ENCODE measurements at places on chromosomes 12 and 14.

DNA sequence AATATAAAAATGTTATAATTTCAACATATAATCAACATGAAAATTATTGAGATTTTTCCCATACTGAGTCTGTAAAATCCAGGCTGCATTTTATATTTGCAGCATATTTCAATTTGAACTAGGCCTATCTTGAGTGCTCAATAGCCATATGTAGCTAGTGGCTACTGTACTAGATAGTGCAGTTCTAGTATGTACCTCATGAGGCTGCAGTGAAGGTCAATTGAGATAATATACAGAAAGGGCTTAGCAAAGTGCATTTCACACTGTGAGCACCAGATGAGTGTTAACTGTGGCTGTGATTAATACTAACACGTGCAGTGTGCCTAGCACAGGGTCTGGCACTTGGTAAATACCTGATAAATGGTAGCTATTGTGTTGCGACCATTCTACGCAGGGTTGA, 5.4 kb upstream of the SLC22A17 start:
- no peak for DNase-seq

DNA sequence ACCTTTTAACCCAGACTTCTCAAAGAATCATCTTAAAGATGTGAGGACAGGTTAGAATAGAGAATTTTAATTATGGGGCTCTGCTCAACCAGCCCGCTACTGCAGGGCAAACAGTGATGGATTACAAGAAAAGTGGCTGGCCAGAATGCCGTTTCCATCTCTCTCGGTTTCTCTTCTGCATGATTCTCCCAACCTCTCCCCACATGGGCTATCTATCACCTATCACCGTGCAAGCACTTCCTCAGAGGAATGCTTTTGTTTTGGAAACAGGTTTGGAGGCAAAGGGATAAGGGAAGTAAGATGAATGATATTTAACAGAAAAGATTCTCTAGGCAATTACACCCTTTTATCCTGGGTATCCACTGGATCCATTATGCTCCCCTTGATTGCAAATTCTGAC, 37.4 kb upstream of the PHC1 start:
- DNase-seq: no peak

- DNase-seq: no peak
Observed at GRCh38 chr14:95703341-95703740, 10.6 kb downstream of the TCL1A start.

DNA sequence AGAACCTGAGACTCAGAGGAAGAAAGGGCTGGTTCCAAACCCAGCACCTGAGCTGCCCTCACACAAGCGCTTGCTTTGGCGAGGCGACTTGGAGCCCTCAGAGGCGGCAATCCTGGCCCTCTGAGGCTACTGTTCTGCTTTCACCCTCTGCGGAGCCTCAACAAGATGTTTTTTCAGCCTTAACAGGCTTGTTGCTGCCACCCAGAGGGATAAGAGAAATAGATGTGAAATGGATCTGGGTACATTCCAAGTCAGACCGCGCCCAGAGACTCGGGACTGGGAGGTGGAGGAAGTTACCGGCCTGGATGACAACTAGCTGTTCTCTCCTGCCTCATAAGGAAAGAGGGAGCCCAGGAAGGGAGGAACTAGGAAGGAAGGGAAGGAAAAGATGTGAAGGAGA, 89.6 kb downstream of the TTC7B start:
- no peak for DNase-seq

- DNase-seq: no peak
Observed at GRCh38 chr12:25295361-25295760, 44.6 kb upstream of the KRAS start.

DNA sequence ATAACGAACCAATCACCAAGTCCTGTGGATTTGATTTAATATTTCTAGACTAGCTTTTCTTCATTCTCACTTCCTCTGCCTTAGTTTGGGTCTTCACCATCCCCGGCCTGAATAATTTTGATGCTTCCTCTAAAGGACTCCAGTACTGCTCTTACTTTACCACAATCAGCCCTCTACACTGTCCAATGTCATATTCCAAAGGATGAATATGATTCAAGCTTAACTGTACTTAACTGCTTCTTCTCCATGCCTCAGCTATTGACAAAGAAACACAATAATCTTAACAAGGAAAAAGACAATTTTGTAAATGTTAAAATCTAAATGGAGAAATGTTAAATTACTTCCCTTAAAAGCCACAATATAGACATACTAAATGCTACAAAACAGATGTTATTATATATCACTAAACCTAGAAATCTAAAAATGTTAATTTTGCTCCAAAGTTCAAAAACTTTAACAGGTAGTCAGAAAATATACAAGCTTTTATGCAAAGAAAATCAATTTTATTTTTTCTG, 70.2 kb downstream of the STXBP6 start:
- no peak for DNase-seq

GRCh38 chr12:49874142-49874897, 29.4 kb downstream of the FAIM2 start:
- DNase-seq: no peak

- no peak for DNase-seq
Observed at GRCh38 chr12:29053567-29053966, 95.5 kb upstream of the FAR2 start.

DNA sequence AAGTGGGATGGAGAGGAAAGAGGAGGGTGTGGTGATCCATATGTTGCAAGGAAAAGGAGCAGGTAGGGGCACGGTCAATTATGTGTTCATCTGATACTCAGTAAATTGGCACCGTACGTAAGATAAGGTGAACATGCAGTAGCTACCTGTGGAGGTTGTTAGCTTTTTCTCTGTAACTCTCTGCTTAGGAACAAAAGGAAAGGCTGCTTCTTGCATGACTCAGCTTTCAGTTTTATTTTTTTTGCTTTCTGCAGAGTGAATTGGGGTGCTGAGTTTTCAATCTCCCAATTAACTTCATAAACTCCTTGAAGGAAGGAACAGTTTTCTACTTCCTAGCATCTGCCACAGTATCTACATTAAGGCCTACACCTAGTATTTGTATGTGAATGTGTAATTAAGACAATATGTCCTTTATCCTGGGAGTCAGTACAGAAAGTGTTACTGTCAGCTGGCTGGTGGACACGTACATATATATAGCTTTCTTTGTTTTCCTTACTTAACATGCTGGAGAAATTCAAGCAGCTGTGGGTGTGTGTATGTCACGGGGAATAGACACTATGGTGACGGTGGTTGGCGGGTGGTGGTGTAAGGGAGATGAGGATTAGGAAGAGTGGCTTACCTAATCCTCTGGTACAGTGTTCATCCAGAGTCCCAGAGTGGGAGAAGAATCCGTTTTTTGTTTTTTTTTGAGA, 40.1 kb upstream of the WNK1 start:
- no peak for DNase-seq

DNA sequence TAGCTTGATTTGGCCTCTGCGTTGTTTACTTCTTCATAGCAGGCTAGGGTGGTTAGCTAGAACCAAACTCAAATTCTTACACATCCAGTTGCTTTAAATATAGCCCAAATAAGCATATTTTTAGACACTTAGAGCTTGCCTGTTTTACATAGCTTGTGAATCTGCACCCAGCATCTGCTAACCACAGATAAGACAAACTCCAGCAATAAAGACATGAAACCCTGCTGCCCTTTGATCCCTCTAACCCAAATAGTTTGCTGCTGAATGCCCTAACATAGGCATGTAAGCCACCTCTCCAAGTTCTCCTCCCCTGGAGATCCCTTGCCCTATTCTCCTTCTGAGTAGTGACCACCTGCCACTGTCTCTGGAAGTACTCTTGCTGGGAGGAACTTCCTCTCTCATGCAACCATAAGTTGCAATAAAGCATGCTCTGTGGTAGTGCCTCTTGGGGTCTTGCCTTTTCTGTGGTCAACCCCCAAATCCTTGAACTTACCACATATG, 185.6 kb downstream of the TMEM117 start:
- DNase-seq: no peak

DNA sequence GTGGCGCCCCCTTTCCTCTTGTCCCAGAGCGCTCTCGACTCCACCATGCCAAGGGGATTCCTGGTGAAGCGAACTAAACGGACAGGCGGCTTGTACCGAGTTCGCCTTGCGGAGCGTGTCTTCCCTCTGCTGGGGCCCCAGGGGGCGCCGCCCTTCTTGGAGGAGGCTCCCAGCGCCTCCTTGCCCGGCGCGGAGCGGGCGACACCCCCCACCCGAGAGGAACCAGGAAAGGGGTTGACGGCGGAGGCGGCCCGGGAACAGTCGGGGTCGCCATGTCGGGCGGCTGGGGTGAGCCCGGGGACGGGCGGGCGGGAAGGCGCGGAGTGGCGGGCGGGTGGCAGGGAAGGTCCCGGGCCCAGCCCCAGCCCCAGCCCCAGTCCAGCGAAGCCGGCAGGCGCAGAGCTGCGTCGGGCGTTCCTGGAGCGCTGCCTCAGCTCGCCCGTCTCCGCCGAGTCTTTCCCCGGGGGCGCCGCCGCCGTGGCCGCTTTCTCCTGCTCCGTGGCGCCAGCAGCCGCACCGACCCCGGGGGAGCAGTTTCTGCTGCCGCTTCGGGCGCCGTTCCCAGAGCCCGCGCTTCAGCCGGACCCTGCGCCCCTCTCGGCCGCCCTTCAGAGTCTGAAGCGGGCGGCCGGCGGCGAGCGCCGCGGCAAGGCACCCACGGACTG, 376 bp downstream of the INSM2 start:
- no peak for DNase-seq

- no peak for DNase-seq
Observed at GRCh38 chr12:113613414-113613813, 141.7 kb upstream of the LHX5 start.

DNA sequence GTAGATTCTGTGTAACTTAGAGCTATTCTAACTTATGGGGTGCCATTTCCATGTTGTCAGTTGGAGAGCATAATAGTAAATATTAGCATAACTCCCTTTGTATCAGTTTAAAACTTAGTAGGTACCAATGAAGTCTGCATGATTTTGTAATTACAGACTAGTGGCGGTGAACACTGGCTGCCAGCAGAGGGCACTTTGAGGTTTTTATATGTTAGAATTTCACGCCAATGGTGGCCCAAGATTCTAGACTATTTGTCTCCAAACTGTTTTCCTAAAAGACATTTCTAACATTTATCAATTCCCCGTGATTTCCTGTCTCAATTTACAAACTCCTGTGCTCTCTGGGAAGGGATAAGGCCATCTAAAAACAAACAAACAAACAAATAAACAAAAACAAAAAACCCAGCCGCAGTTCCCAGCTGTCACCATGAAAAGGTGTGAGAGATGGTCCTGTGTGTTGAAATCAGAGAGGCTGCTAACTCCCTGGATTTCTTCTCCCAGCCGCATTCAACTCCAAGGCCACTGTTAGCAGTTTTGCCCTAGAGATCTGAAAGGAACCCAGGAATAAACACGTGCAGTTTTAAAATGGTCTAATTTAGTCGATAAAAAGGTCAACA, 57.6 kb downstream of the BRMS1L start:
- no peak for DNase-seq

GRCh38 chr14:63383776-63384367, 65.1 kb upstream of the GPHB5 start:
- no peak for DNase-seq

DNA sequence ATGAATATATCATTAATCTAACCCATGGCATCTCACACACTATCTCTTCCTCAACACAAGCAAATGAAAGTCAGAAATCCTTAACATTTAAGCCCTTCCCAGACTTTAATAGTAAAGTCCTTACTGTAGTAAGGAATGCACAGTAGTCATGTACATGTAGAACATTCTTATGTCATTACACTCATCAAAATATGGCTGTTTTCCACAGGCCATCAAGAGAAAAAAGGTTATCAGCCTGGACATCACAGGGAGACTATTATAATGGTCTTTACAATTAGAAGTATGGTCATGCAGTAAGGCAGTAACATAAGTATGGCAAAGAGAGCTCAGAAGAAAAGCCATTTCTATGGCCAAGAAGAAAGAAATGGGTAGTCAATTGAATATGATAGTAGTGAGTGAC, 121.2 kb downstream of the SLC6A15 start:
- DNase-seq: no peak

DNA sequence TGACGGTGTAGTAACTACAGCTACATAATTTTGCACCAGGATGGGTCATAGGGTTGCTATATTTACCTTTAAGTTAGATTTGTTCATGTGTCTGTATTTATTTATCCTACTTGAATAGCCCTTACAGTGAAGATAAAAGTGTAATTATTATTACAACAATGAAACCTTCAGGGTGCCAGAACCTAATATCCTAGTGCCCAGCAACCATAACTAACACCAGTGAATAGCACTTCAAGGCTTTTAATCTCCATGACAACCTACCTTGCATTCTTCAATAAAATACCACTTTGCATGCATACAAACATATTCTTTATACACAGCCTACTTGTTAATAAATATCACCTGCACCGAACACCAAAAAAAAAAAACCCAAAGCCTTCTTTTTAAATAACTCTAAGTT, 58.7 kb upstream of the G2E3 start:
- no peak for DNase-seq

DNA sequence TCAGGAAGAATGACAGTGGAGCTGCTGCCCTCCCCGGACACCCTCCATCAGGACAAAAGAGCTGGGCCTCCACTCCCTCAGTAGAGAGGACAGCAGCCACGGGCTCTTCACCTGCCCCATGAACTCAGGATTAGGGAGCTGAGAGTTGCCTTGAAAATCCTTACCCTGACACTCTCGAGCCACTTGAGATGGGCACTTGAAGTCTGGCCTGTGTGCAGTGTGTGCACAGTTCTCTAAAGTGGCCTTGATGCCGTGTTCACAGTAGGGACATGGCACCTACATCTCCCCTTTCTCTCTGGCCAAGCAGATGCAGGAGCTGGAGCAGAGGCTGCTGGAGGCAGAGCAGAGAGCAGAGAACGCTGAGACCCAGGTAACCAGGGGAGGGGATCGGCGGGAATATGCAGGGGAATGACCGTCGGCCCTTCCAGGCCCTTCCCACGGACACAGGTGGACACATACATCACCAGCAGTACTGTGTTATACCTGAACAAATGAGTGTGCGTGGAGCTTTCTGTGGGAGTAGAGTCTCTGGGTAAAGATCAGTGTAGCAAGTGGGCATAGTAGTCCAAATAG, 22.5 kb downstream of the PLEKHH1 start:
- no peak for DNase-seq

DNA sequence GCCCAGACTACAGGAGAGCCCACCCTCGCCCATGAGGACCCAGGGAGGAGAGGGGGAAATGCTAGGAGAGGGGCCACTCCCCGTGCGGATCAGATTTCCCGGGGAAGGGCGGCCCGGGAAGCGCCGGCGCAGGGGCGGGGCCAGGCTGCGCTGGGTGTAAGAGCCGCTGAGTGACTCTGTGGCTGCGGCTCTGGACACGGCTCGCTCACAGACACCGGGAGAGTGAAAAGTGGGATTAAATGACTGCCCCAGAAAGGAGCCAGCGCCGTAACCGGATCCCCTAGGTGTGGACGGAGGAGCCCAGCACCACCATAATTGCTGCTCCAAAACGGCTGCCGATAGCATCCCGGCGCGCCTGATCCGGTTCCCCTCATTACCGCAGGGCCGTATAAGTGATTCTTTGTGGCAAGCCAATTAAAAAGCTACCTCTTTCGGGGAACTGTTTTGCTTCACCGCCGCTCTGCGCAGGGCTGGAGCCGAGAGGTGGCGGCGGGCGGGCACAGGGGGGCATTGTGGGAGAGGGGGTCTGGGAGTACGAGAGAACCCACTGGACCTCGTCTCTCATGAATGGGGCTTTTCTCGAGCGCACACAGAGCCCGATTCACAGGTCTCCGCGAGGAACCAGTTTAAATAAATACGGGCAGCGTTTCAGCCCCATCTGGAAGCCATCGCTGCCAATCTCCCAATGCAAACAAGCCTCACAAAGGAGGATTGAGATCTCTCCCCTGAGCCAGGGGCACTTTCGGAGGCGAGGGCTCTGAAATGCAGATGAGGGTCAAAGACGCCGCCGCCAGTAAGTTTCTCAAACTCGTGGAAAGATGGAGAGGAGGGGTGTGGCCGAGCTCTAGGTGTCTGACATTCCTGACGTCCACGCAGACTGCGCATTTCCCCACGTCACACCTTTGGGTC, 2.5 kb downstream of the COL2A1 start:
- DNase-seq: no peak

GRCh38 chr14:57246933-57247657, 21.6 kb downstream of the EXOC5 start:
- no peak for DNase-seq
